Stimulated activated naive CD4-positive, alpha-beta T cell (primary cell): ENCODE measurements at places on chromosomes 2 and 18.

GRCh38 chr2:24214880-24215279, 40.0 kb downstream of the FAM228A start:
- no peak for DNase-seq

DNA sequence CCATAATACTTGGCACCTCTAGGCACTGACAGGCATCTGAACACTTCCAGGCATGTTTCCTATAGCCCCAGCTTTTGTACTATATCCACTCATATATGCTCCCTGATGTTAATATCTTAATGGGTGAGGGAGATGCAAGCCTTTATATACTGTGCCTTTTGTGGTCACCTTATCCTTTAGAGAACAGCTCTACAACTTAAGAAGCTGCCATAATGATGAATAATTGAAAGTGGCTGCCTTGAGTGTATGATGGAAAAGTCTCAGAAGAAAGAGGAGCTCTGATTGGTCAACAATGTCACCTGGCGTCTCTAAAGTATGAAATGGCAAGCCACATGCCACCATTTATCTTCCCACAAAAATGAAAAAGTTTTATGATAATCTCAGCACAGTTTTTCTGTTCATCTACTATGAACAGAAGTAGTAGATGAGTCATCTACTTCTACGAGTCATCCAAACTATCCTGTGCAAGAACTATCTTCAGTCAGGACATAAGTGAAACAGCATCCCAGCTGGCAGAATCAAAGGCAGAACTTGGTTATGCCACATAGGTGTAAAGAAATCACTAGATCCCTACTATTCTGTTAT, 997.9 kb upstream of the CELF4 start:
- no peak for DNase-seq

DNA sequence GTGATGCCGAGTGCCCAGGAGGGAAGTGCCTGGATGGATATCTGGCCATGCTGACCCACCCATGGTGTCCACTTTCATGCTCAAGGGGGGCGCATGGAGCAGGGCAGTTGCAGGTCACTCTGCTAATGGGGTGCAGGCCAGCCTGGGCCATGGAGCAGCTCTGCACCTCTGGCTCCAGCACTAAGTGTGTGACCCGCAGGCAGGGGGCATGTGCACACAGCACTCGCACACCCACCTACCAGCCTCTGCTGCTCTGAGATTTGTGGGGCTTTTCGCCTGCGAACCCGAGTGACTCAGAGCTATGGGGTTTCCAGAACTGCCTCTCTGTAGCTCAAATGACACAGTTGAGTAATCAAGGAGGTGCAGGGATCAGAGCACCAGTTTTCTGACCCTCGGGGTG, 66.2 kb downstream of the CYP26B1 start:
- no peak for DNase-seq

- no peak for DNase-seq
These were observed 32.9 kb upstream of the ITPRID2 start for GRCh38 chr2:181858600-181858999.

- DNase-seq = no peak
These were observed 35.1 kb downstream of the RAMP1 start for GRCh38 chr2:237894396-237894979.

DNA sequence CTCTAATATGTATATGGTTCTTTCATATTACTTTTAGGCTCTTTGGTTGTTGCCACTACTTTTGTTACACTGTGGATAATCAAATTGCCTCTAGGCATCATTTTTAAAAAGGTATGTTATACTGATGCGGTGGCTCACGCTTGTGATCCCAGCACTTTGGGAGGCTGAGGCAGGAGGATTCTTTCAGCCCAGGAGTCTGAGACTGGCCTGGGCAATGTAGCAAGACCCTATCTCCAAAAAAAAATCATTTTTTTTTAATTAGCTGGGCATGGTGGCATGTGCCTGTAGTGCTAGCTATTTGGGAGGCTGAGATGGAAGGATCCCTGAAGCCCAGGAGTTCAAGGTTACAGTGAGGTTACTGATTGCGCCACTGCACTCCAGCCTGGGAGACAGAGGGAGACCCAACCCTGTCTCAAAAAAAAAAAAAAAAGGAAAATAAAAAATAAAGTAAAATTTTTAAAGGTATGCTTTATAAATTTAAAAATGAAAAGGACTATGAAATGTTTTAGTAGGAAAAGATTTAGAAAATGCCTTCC, 48.1 kb upstream of the DYNC2LI1 start:
- DNase-seq = no peak

DNA sequence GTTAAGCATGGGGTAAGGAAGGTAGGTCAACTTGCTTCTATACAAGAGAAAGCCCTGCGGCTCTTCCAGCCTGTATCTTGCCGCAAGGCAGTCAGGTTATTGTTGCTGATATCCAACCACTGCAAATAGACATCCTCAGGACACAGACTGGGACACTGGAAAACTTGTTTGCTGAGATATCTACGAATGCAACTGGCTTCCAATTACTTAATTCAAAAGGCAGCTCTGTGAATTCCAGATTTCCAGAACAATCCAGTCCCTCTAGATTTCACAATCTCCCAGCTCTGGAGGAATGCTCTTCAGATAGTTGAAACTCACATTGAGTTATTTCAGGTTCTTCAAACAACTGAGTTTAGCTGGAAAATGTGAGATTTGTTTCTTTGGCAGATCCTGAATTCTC, 34.6 kb upstream of the SP9 start:
- no peak for DNase-seq

- DNase-seq = no peak
These were observed 3.7 kb downstream of the MEX3C start for GRCh38 chr18:51193621-51194287.

- no peak for DNase-seq
These were observed 44.8 kb downstream of the KCMF1 start for GRCh38 chr2:85015653-85016360.

GRCh38 chr2:195813421-195813820, 156.4 kb downstream of the SLC39A10 start:
- DNase-seq = no peak

DNA sequence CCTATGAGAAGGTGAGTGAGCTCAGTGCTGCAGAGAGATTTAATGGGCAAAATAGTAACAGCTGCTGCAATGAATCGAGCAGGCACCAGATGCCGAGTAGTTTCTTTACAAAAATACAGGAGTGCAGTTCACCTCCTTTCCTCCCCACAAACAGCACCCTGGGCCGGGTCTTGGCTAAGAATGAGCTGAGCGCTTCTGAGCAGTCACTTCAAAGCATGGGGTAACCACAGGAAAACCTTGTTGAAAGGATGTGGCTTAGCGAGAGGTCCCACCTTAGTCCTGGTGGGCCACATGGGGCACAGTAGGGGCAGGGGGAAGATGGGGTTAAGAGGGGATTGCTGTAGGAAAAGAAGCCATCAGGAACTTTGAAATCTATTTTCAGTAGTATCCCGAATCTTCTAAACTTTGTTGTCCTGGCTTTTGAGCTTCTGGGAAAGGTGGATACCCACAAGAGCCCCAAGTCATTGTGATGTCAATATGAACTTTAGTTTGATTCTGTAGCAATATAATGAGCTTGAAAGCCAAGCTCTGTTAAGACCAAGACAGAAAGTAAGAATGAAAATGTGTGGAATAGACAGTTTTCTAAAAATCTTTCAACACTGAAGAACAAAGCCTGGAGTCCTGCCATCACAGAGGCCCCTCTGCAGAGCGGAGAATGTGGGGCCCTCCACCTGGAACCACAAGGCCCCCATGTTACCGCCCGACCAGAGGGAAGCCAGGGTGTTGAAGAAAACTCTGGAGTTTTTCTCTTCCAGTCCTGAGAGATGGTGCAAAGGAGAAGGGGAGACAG, 101.0 kb upstream of the ZNF236 start:
- DNase-seq = peak; percentile 26

DNA sequence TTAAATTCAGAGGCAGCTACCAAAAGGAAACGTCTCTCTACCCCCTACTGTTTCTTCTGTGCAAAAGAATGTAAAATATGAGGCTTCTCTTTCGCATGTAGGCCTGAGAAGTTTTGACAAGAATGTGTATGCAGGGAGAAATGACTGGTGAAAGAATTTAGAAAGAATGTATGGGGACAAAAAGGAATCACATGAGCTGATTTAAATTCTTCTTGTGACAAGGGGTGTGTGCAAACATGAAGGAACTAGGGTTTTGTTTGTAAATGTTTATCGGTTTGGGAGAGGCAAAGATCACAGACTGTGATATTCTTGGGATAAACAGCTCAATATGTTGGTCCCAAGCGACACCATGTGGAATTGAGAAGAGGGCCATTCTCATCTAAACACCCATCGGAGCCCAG, 345.2 kb upstream of the VRK2 start:
- DNase-seq = no peak

DNA sequence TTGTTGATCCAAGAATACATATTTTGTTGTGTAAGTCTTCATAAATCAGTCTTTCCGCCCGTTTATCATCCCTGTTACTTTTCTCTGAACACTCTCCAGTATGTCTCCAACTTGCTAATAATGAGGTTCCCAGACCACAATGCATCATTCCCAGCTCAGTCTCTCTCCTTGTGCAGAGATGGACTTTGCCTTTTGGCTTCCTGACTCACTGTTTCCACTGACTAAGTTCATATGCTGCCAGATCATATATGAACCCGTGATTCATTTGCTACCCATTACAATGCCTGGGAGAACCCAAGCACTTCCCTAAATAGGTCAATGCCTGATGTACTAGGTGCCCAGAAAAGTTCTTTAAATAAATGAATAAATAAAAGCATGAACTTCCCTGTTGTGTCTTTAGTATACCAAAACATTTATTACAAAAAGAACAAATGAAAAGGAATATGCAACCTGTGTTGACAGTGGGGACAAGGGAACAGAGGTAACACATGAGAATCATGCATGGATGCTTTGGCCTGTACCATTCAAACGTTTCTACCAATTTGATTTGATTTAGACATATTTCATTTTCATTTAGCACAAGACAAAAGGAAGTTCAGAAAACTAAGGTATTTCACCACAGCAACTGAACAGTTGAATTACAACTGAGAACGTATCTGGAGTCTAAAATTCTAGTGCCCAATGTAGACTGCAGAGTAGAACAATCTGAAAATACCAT, 215.4 kb upstream of the HNRNPA3 start:
- DNase-seq = peak; percentile 27

DNA sequence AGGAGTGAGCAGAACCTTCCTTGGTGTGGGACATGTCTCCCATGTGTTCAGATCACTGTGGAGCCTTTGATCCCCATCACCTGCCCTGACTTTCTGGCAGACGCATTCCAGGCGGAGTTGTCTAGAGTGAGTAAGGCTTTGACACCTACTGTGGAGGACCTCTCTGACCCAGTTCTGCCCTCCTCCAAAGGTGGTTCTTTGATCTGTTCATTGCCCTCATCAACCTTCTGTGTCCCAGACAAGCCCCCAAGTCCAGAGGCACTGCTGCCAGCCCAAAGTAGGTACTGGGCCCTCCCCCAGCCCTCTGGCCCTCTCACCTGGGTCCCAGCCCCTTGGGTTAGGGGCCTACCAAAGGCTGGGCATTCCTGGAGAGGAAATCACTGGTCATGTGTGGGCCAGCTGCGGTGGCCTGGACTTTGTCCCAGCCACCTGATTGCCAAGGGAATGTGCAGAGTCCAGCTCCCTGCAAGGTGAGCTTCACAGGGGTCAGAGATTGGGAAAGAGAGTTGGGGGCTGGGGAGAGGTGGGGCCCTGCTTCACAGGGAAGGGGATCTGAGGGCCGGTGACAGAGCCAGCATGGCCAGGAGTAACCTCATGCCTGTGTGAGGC, 12.1 kb upstream of the FAHD2A start:
- DNase-seq = no peak

- no peak for DNase-seq
These were observed 63.8 kb downstream of the EHD3 start for GRCh38 chr2:31297751-31298150.

GRCh38 chr2:47033102-47033880, 117.7 kb upstream of the MCFD2 start:
- DNase-seq = no peak

DNA sequence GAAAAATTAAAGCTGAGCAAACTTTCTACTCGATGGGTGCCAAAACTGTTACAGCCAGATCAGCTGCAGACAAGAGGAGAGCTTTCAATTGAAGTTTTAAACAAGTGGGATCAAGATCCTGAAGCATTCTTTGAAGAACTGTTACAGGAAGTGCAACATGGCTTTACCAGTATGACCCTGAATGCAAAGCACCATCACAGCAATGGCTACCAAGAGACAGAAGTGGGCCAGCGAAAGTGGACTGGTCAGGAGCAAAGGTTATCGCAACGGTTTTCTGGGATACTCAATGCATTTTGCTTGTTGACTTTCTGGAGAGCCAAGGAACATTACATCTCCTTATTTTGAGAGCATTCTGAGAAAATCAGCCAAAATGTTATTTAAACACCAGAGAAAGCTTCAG, 9.1 kb upstream of the SERPINB5 start:
- no peak for DNase-seq

- DNase-seq = no peak
These were observed 11.6 kb downstream of the TTR start for GRCh38 chr18:31603315-31603714.

DNA sequence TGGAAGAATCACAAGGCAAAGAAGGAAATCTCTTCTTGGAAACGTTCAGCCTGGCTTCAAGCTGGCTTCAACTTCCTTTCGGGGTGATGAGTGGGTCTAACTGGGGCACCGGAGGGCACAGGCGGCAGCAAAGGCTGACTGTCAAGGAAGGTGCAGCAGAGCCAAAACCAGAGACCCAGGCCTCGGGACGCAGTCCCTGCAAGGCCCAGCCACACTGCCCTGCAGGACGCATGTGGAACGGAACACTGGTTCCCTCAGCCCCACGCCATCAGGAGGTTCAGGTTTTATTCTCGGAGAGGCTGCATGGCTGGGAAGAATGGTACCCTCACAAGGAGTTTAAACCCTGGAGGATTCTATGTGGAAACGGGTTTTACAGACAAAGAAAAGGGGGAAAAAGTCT, 165.5 kb downstream of the HDAC4 start:
- no peak for DNase-seq

DNA sequence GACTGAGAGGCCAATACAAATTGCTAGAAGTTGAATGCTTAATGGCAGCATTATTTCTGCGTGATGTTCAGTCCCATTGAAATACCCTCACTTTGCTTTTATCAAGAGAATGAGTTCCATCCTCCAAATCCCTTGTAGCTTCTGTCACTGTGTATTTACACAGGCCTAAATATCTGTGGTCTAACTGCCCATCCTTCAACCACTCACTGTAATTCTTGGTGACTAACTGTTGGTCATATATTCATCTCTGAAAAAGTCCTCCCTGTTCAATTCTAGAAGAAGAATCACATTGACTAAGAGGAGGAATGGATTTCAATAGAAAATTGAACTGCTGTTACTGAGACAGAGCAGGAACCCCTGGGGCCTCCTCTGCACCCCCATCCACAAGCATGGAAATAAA, 74.2 kb upstream of the L3MBTL4 start:
- DNase-seq = no peak
